ENCODE measurements at places on chromosomes 11 and 22.

DNA sequence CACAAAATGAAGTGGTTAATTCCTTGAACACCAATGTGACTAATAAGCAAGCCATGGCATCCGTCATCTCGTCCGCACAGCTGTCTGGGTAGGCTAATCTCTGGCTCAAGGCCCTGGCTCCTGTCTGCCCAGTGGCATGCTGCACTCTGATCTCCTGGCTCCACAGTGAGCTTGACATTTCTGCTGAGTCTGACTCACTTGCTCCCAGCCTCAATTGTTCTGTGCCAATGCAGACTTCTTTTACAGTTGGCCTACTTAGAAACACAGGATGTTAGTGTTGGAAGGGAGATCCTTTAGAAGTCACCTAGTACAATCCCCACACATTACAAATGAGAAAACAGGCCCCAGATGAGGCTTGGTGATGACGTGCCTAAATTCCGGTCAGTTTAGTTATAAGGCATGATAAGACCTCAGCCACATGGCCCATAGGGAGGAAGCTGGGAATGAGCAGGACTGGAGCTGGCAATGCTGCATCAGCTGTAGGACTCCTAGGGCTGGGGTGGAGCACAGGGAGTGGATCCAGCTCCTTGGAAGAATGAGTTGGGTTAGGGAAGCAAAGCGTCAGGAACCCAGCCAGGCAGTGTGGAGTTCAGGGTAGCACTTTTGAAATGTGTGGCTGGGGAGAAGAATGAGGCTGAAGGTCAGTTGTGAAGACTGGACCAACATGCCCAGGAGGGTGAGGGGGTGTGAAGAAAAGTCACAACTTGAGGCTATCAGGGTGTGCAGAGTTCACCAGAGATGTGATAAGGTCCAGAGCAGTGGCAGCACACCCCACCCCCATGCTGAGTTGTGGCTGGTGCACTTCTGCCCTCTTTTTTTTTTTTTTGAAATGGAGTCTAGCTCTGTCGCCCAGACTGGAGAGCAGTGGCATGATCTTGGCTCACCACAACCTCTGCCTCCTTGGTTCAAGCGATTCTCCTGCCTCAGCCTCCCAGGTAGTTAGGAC, 70.2 kb upstream of the EED start:
- peak; percentile 99 for DNase-seq

DNA sequence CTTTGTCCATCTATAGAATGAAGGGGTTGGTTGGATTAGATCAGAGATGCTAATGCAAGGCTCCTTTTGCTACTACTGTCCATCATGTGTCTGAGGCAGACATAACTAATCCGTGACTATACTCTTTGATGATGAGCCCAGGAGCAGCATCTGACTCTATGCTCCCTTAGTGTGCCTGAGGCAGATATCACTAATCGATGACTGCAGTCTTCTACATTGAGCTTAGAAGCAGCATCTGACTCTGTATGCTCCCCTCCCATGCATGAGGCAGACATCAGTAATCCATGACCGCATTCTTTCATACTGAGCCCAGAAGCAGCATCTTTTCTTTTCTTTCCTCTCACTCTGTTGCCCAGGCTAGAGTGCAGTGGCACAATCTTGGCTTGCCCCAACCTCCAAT, 4.2 kb downstream of the TCN2 start:
- no peak for DNase-seq

DNA sequence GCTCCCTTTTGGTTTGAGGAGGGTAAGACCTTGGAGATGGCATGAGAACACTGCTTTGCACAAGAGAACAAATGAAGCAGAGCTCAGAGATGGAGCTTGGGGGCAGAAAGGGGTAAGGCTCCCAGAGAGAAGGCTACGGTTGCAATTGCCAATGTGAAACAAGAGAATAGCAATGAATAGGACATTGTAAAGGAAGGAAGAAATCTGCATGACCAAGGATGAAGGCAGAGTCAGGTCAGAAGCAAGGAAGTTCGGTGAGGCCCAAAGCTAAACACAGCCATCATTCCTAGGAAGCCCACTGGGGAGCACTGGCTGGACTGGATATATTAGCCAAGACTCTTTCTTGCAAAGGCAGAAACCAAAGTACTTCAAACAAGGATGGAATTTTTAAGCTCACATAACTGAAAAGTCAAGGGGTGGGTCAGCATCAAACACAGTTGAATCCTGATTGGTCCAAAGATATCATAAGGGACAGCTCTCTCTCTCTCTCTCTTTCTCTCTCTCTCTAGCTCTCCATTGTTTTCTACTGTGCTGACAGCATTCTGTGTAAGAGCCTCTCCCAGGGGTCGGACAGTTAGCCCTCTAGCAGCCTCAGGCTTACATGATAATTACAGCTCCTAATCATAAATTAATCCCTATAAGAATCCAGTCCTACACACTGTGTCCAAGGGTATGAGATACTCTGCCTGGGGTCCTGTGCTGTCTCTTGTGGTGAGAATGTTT, 484.3 kb downstream of the SOX6 start:
- DNase-seq = no peak

DNA sequence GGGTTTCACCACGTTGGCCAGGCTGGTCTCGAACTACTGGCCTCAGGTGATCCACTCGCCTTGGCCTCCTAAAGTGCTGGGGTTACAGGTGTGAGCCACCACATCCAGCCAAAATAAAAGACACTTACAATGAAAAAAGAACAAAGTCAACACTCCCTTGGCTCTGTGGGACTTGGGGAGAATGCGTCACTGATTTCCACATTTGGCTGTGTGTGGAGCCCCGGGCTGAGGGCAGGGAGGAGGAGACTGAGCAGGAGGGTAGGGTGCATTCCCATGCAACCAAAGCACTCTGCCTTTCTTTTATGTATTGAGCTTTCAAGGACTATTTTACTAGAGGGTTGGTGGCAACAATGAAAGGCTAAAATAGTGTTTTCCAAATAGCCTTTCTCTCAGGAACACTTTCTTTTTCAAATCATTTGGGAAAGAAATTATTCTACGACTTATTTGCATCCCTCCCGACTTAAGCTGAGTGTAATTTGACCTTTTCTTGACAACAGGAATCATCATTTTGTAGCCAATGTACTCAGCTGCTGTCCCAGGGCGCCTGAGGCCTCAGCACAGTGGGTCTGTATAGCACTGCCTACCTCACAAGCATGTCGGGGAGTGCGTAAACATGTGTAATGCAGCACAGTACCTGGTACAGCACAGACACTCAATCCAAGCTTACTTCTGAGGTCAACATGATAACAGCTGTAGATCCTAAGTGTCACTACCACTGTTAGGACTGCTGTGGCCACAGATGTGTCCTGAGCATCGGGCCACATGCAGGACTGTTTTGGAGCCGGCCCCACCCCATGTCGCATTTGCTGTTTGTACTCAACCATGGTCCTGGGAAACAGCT, 10.1 kb upstream of the SERPIND1 start:
- no peak for DNase-seq

GRCh38 chr11:15720460-15720859, 605.7 kb downstream of the INSC start:
- DNase-seq = no peak

DNA sequence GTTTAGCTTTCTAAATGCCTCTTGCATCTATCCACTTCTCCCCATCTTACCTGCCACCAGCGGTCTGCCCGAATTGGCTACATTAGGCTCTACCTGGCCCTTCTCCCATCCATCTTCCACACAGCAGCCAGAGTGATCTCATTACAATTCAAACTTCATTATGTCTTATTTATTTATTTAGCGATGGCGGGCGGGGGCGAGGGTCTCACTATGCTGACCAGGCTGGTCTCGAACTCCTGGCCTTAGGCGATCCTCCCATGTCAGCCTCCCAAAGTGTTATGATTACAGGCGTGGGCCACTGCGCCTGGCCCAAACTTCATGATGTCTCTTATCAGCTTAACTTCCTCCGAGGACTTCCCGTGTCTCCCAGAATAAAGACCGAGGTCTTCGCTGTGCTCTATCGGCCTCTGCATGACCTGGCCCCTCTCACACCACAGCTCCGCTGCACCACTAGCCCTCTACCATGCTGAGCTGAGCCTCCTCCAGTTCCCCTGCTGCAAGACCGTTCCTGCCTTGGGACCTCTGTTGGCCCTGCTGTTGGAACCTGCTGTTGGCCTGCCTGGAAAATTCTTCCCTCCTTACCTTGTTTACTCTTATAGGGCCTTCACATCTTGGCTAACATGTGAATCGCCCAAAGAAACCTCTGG, 870 bp upstream of the CTTN start:
- DNase-seq = peak; percentile 2

Data from astrocyte of the cerebellum (primary cell).